NCI-H1105 (cell line): ENCODE measurements at places on chromosomes 4 and X.
A peak's percentile ranks its signal among the peaks of the same experiment; 100 is the strongest.

DNA sequence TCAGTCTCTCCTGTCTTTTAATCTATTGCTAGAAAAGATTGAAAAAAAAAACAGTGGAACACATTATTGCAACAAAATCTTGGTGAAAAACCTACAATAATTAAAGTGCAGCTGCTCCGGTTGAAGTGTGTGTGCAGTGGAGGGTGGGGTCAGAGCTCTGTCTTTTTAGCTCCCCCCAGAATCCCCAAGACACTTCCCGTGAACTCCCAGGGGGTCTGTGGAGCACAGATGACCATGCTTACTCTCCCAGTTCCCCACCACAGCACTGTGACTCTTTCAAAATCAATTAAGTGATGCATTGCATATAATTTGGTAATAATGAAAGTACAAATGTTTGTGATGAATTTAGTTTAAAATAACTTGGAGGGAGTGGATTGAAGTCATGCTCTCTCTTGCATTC lies 15.7 kb upstream of the SLC10A4 start:
- DNase-seq = no peak

- no peak for DNase-seq
Measured at GRCh38 chr4:109010521-109010920, 247.7 kb upstream of the ETNPPL start.

DNA sequence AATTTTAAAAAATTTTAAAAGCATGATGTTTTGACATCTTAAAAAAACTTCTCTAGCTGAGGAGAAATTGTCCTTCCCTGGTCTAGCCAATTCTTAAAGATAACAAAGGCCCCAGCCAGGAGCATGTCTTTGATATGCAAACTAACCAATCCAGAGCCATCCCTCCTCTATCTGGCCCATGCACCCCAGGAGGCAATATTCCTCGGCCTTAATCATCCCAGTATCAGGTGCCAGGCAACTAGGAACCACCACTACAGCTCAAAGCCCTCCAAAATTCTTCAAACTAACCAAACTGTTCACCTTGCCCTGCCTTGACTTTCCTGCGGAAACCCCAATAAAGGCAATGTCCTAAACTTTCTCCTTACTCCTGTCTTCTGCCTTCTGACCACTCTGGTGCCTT lies 97.8 kb upstream of the USP9X start:
- no peak for DNase-seq

- no peak for DNase-seq
Measured at GRCh38 chr4:124703154-124703553, 9.4 kb downstream of the ANKRD50 start.

DNA sequence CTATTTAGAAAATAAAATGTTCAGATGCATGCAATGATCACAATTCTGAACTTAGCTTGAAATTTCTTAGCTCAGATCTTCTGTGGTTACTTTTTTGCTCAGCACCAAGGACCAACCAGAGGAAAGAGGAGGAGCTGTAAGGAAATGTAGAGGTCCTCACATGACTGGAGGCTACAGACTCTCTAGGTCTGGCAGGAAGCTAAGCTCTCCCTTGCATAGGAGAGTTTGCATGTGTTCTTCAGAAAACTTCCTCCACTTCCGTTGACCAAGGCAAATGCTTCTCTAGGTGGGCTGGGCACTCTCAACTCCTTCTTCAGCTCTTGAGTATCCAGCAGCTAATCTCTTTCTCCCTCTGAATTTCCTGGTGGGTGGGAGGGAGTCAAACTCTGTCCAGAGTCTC lies 119.6 kb downstream of the BTC start:
- DNase-seq = no peak

DNA sequence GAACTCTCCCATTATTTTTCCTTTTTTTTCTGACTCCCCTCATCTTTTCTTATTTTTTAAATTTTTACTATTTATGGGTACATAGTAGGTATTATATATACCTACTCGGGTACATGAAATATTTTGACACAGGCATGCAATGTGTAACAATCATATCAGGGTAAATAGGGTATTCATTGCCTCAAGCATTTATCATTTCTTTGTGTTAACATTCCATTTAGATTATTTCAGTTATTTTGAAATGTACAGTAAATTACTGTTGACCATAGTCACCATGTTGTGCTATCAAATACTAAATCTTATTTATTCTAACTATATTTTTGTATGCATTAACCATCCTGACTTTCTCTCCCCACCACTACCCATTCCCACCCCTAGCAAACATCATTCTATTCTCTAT lies 33.8 kb upstream of the SLIT2 start:
- DNase-seq = no peak

GRCh38 chrX:135520022-135520552 lies 373 bp upstream of the INTS6L start:
- DNase-seq = no peak

- no peak for DNase-seq
Measured at GRCh38 chr4:6008766-6009385, 9.4 kb downstream of the C4orf50 start.

- no peak for DNase-seq
Measured at GRCh38 chr4:84751707-84752106, 168.8 kb downstream of the CDS1 start.

DNA sequence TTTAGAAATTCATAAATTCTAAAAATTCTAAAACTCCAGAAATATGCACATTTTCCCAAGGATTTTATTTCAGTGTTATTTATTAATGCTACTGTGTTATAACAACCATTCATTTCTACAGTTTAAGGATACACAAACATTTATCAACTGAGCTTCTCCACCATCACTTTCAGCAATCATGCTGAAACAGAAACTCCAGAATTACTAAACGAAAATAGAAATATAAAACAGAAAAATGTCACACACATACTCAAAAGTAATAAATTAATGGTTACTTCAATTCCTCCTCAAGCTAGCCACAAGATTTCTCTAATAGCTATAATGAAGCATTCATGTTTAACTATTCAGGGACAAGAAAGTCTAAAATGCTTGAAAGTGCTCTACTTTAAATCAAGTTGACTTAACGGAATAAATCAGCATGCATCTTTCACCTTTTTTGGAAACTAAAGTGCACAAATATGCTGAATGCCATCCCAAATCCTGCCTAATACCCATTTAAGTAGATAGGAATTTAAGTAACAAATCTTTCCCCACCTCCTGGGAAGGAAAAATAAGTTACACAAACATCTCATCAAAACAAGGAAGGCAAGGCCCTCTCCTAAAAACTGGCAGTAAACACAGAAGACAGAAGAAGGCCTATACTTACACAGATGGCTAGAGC lies 563 bp downstream of the FAM13A start:
- DNase-seq = no peak

GRCh38 chrX:115499112-115499805 lies 61.7 kb upstream of the PLS3 start:
- no peak for DNase-seq

DNA sequence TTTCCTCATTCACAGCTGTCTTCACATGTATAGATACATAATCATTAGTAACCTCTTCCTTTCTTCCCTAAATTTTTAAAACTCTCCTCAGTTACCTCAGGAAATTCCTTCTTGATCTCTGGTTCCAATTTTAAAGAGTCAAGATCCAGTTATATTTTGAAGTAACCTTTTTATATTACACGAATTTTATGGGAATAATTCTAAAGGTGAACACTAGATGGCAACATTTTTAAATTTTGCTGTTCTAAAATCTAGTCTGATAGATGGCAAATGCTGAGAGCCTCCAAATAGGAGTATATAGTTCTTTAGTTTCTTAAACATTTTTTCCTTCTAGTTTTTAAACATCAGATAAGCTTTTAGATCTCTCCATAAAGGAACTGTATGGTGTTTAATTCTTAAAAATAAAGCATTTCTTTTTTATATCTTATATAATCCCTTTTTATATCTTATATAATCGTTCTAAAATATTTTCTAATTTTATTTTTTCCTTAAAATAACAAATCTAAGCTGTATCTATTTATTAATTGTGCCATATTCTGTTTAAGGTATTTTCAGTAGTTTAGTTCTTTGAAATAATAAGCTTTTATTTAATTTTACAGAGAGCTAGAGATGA lies 37.9 kb upstream of the PAPSS1 start:
- DNase-seq = no peak

DNA sequence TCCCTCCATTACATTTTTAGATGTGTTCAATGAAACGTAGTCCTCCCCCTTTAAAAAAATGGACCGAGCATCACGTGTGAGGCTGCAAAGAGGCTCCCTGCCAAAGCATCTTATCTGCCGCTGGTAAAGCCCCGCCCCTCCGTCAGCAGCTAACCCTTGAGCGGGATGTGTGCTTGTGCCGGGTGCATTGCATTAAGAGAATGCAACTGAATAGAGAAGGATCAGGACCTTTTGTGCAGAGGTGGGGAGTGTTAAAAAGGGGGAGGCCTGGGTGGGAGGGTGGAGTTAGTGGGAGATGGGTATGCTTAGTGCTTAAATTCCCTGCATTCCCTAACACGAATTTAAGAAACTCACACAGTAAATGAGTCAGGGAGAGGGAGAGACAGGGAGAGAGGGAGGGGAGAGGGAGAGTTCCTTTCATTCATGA lies 66.0 kb downstream of the TBL1X start:
- DNase-seq = peak; percentile 78
